Activated naive CD4-positive, alpha-beta T cell (primary cell): ENCODE measurements at places on chromosomes 7 and 10.

GRCh38 chr7:100221767-100222444 is 2.2 kb downstream of the PVRIG start:
- DNase-seq, result no peak

- DNase-seq, result no peak
These were observed 36.0 kb upstream of the SRGN start for GRCh38 chr10:69051710-69052487.

DNA sequence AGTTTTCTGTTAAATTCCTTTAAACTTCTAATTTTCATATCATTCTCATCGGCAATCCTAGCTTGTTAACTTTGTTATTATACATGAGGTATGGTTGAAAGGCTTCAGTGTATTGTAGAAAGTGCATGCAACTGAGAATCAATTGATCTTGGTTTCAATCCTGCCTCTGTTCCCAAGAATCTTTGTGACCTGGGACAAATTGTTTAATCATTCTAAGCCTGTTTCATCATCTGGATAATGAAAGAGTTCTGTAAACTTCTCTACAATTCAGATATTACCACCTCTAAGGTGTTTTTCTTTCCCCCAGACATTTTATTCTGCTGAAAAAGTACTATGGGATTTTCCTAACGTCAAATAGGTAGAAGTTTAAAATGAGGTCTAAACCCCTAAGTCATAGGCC is 179.0 kb downstream of the RNLS start:
- no peak for DNase-seq

GRCh38 chr10:80427541-80427940 is 19.2 kb downstream of the PRXL2A start:
- no peak for DNase-seq

DNA sequence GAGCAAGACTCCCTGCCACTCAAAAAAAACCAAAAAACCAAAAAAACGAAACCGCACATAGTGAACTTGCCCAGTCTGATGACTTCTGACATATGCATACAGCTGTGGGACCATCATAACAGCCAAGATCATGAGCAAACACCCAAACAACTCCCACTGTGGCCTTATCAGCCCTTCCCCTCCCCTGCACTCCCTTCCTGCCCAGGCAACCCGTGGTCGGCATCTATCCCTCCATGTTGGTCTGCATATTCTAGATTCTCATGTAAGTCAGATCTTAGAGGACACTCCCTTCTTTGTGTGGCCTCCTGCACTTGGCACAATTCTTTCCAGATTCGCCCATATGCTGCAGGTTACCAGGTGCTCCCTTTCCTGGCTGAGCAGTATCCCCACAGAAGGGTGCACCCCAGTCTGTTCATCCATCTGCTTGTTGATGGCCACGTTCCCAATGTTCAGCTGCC is 72.8 kb downstream of the GNA12 start:
- DNase-seq, result no peak

DNA sequence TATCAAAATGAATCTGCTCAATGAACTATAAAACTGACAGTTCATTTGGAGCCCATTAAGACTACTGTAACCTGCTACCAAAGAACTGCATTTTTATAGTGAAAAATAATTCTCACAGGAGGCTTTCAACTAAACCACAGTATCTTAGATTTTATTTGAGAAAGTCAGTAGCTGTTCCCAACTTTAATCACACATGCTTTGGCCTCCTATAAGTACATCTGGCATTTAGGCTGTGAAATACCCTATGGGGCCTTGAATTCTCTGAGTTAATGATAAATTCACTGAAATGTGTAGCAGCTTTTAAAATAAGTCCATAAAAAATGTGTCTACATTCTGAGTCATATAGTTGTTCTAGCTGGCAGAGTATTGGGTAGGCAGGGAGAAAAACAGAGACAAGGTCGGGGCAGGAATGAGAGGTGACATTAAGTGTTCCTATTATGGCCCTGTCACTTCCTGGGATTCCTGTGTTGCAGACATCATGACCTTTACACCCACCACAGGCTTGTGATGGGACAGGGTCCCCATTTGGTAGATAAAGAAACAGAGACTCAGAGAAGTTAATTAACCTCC is 588.8 kb downstream of the REEP3 start:
- no peak for DNase-seq

DNA sequence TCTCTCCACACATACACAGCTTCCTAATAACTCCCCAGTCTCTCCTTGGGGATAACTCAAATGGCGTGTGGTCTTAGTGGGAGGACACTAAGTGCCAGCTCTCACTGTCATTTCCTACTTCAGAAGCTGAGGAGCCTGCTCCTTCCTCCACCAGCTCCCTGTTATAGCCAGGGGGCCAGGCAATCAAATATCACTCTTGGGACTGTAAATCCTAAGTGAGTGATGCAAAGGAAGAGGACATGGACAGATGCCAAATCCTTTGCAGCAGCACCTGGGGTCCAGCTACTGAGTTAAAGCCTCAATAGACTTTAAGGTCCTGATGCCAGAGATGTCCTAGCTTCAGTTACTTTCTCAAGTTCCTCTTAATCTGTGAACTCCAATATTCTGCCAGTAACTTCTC is 34.1 kb downstream of the SEM1 start:
- DNase-seq, result no peak

- no peak for DNase-seq
These were observed 7.1 kb downstream of the CPVL start for GRCh38 chr7:29139191-29139590.

- DNase-seq, result no peak
These were observed 765 bp downstream of the CELF2 start for GRCh38 chr10:11018432-11018841.

DNA sequence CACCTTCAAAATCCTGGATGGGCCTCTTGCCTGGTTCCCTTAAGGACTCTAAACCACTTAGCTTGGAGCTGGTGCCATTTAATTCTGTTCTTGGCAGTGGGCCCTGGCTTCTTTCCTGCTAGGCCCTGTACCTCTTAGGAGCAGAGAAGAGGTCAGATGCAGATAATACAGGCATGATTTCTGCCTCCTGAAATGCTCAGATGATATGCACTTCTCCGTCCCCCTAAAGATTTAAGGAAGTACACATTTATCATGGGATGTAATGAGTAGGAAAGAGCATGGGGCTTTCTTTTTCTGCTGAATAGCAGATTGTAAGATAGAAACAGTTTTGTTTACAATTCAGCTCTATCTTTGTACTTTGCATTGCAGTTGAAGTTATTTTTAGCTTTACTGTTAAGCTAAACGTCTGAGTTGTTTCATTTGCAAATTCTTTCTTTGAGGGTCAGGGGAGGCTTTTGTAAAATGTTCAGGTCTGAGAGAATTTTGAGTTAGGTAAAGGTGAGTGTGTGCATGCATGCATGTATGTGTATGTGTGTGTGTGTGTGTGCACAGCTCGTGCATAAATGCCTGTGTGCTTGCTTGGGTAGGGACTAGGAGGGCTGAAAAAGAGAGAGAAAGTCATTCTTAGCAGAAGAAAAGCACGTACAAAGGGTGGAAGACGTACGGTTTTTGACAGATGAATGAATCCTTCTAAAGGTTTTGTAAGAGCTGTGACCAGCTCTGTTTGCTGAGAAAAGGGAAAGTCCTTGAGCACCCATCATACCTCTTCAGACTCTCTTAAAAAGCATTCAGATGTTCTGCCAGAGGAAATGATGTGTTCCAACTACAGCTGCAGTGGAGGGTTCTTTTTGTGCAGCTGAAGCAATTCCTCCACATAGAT is 364.2 kb downstream of the AUTS2 start:
- no peak for DNase-seq

- no peak for DNase-seq
These were observed 1115.3 kb downstream of the REEP3 start for GRCh38 chr10:64636461-64636860.

- DNase-seq, result no peak
These were observed 168.8 kb downstream of the TMEM26 start for GRCh38 chr10:61284222-61284890.
